Aorta (tissue), 5 donors: ENCODE measurements at places on chromosomes 1 and 21. TPM values are rescaled to one million over a fixed set of nuclear protein-coding genes. Genes with fewer than 3 reads are reported as not detected.

- no peak for DNase-seq
These were observed 69.9 kb downstream of the RRAGC start for GRCh38 chr1:38789498-38790169.

- DNase-seq, result no peak
These were observed 373.9 kb upstream of the SPAG17 start for GRCh38 chr1:118558933-118559332.

GRCh38 chr1:36085126-36085525 is 1.2 kb downstream of the TEKT2 start:
- no peak for DNase-seq

DNA sequence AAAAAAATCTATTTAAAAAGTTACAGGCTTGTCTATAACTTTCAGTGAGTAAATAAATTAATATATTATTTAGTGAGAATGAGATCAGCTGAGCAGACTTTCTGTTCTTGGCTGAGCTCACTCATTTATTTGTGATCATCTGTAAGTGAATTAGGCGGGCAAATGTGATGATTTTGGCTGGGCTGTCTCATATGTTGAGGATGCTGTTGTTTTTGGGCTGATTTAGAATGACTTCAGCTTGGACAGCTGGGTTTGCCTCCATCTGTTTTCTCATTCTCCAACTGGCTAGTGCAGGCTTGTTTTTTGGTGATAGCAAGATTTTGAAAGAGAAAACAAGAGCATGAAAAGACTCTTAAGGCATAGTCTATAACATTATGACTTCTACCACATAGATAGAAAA is 475.8 kb upstream of the OLFM3 start:
- DNase-seq, result no peak

DNA sequence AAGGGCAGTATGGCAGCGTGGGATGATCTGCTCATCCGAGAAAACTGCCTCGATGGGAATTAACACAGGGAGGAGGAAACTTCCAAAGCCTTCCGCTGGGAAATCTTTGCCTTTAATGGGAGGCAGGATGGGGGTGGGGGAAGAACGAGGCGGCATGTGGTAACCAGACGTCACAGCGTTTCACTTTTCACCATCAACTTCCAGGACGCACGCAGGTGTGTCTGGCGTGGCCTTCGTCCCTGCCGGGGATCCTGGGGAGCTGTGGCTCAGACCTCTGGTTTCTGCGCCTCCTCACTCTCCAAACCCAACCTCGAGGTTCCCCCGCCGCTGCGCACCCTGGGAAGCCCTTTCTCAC is 282 bp downstream of the RSPH1 start:
- DNase-seq, result no peak

DNA sequence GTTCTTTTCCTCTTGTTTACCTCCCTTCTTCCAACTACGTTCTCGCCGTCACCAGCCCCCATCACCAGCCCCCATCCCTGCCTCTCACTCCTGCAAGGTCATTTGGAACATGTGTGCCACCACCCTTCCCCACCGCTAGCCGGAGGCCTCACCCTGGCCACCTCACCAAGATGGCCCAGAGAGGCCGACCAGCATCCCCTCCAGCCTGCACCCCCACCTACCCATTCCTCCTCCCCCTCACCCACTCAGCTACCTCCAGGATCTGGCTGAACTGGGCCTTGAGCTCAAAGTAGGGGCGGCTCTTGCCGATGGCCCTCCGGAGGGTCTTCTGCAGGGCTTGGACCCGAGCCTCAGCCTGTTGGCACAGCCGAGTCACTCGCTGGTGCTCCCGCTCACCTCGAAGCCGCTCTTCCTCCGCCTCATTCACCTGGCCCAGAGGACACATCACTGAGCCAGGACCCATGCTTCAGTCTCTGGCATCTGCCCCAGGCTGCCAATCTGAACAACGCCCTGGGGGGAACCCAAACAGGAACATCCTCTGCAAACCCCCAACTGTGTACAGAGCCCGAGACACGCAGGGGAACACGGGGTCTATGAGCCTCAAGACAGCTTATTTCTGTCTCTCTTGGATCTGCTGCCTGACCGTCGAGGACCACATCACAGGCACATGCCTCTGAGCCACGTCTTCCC is 12.8 kb downstream of the SH3BP5L start:
- no peak for DNase-seq

- DNase-seq, result no peak
These were observed 50.9 kb downstream of the DISP1 start for GRCh38 chr1:222865718-222866117.

Gene IFNLR1
- total RNA-seq, result 0.23 TPM

Gene SRSF10
- total RNA-seq, result 98.4 TPM

Gene LRRC39
- total RNA-seq, result 1.0 TPM

Gene CCDC27
- not detected for total RNA-seq

Gene ETS2
- total RNA-seq, result 145 TPM

Gene SPRR2A
- not detected for total RNA-seq

Gene B3GALT2
- total RNA-seq, result 0.51 TPM
